ENCODE measurements at places on chromosomes 13 and 19.

DNA sequence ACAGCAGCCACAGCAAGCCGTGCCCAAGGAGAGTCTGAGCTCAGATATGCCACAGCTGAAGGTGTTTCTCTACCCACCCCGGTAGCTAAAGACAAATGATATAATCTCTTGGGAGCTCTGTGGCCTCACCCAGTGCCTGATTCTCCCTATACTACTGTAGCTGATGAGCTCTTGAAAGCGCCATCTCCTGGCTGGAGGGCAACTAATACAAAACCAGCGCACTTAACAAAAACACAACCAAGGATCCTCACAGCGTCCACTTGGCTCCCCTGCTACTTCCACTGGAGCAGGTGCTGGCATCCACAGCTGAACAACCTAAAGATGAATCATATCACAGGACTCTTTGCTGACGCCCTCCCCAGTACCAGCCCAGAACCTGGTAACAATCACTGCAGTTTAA, 1212.0 kb downstream of the PCDH17 start:
- no peak for DNase-seq

- DNase-seq: no peak
Measured at GRCh38 chr19:31173991-31174390, 175.2 kb downstream of the TSHZ3 start.

GRCh38 chr13:80131204-80131603, 209.7 kb downstream of the SPRY2 start:
- no peak for DNase-seq

DNA sequence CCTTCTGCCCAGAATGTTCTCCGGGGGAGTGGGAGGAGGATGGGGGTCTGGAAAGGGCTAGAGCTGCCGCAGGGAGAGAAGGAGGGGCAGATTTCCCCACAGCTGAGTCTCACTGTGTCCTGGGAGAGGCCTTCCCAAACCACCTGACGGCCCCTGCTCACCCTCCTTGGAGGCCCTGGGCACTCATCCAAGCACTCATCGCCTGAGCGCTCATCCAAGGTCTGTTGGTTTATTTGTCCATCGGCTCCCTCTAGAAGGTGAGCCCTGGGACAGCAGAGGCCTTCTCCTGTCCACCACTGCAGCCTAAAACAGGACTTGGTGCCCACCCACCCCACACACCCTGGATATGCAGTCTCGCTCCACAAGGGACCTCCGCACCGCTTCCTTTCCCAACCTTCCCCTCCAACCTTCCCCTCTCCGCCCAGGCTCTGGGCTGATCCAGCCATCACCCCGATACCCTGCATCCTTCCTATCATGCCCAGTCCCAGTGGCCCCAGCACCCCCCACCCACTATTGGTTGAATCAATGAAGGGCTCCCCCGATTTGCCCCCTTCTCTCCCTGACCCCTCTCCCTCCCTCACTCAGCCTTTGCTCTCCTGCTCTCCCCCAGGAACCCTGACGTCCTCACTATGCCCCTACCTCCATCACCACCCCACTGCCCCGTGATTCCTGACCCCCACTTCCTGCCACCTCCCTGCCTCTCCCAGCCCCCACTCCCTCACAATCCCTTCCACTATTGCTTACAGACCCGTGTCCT, 1.7 kb downstream of the UBXN6 start:
- DNase-seq: no peak

- DNase-seq: peak; percentile 90
Measured at GRCh38 chr19:3670796-3671679, 29.2 kb downstream of the PIP5K1C start.

- DNase-seq: no peak
Measured at GRCh38 chr19:20662421-20663105, 1.2 kb upstream of the ZNF626 start.

DNA sequence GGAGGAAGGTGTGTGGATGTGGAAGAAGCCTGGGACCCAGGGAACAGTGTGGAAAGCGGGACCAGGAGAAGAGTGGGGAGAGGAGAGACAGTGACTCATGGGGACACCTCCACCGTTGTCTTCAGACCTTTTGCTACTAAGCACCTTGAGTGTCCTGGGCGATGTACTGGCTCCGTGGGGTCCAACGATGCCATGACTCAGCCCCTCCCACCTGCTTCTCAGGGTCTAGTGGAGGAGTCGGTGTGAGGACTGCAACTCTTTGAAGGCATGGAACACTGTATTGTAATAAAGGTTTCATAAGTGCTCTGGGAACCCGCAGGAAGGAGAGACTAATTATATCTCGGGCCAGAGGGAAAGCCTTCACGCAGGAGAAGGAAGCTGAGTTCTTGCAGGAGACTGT, 166.9 kb upstream of the KL start:
- no peak for DNase-seq

DNA sequence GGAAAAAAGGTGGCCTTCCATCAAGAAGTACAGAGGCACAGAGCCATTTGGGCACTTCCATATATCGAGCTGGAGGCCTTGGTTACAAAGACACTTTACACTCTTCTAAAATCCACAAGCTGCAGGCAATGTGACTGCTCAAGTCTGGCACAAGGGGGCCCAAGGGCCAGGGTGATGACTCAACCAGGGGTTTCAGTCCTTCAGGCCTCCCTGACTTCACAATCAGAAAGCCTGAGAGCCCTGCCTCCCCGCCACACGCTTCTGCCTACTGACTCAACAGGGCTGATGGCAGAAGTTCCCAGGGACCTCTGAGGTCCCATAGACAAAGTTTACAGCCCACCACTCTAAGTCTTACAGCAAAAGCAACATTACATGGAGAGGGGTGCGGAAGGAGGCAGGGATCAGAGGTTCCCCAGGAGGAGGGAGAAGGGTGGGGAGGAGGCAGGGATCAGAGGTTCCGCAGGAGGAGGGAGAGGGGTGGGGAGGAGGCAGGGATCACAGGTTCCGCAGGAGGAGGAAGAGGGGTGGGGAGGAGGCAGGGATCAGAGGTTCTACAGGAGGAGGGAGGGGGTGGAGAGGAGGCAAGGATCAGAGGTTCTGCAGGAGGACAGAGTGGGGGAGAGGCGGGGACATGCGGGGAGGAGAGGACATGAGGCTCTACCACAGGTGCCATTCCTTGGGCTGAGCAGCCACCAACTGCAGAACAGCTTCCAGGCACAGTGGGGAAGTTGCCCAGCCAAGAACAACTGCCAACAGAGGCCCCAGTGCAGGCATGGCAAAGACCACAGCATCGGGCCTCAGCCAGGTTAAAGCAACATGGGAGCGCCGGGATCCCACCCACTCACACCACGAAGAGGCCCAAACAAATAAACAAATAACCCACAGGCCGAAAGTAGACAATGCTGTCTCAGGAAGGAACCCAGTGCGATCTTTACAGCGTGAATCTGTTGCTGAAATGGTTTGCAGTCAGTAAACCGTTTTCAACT, 52.0 kb downstream of the SLC7A1 start:
- no peak for DNase-seq

GRCh38 chr19:32543115-32543900, 37.7 kb upstream of the PDCD5 start:
- DNase-seq: no peak

DNA sequence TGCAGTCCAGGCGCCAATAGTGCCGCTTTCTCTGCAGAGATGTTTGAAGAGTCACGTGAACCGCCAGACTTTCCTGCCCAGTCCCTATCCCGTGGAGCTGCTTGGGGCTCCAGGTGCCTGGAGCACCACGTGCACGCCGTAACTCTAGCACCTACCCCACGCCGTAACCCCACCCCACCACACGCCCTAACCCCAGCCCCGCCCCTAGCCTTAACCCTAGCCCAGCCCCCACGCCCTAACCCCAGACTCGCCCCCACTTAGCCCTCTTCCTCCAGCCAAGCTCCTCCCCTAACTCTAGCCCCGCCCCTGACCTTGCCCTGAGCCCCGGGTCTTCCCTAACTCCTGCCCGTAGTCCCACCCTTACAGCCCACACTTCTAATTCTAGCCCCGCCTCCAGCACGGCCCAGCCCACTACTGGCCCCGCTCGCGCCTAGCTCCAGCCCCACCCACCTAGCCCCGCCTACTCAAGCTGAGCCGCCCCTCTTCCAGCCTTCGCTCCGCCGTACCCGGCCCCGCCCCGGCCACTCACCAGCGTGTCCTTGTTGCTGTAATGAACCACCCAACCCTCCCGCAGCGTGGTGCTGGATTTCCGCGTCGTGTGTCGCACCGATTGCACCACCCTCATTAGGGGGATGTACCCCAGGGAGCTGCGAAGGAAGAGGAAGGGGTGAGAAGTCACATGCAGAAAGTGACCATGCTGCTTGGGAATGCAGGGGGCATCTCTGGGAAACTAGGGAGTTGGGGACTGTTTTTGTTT, 19.5 kb downstream of the PRKD2 start:
- DNase-seq: peak; percentile 89

GRCh38 chr13:25927932-25928331, 123.9 kb downstream of the SHISA2 start:
- DNase-seq: no peak

DNA sequence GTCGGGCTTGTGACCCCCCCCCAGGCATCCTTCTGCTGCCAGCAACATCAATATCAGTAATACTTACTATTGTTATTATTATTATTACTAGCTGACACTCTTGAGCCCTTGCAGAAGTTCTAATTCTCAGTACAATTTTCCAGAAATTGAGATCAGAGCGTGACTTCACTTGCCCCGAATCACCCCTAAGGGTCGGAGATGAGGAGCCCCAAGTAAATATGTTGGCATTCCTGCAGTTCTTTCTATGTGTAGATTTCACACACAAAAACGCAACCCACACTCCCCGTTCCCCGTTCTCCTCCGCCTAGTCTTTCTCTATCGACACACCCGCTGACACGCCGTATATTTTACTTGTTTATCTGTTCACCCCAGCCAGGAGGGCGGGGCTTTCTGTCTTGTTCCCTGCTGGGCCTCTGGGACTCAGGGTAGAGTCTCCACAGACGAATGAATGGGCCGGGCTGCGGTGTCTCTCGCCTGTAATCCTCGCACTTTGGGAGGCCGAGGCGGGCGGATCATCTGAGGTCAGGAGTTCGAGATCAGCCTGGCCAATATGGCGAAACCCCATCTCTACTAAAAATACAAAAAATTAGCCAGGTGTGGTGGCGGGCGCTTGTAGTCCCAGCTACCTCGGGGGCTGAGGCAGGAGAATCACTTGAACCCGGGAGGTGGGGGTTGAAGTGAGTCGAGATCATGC, 14.7 kb downstream of the TLE5 start:
- no peak for DNase-seq

GRCh38 chr13:31011901-31012654, 79.6 kb downstream of the TEX26 start:
- DNase-seq: no peak

DNA sequence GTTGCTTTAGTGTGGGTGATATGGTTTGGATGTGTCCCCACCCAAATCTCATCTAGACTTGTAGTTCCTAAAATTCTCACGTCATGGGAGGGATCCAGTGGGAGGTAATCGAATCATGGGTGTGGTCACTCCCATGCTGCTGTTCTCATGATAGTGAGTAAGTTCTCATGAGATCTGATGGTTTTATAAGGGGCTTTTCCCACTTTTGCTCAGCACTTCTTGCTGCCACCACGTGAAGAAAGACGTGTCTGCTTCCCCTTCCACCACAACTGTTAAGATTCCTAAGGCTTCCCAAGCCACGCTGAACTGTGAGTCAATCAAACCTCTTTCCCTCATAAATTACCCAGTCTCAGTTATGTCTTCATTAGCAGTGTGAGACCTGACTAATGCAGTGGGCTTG, 26.0 kb downstream of the OR10H4 start:
- no peak for DNase-seq

DNA sequence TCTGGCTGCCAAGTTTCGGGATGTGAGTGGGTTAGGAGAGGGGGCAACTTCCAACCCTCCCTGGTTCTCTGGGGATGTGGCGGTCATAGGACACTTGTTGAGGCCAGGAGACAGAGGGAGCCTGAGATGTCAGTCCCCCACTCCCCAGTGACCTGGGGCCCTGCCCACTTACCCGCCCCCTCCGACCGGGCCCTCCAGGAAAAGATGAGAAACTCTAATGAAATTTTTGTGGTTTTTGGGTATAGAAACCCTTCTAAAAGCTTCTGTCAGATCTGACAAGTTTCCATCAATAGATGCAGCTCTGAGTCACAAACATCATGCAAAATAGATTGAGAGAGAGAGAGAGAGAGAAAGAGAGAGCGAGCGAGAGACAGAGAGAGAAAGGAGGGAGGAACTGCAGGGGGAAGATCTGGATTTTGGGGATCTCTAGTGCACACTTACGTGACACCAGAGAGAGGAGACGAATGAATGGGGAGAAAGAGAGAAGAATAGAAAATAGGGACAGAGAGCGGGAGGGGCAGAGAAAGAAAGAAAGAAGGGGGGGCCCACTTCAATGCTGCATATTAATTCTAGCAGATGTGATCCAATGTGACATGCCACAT, 94.0 kb downstream of the PTPRS start:
- DNase-seq: no peak

DNA sequence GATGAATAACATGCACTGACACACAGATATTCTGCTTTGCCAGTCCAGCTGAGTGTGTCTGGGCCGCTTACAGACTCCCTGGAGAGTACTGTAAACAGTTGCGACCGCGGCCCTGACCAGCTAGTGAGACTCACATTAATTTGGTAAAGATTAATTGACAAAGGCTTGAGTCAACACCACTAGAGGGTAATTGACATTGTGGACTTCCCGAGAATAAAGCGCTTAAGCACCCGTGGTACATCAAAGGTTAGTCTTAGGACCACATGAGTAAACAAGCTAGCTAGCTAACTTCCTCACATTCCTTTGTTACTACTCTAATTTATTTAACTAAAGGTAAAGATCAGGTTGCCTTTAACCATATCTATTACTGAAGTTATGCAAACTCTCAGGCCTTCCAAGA, 624.4 kb upstream of the ARGLU1 start:
- DNase-seq: no peak

- DNase-seq: no peak
Measured at GRCh38 chr19:14343286-14343685, 38.0 kb upstream of the ADGRE5 start.

DNA sequence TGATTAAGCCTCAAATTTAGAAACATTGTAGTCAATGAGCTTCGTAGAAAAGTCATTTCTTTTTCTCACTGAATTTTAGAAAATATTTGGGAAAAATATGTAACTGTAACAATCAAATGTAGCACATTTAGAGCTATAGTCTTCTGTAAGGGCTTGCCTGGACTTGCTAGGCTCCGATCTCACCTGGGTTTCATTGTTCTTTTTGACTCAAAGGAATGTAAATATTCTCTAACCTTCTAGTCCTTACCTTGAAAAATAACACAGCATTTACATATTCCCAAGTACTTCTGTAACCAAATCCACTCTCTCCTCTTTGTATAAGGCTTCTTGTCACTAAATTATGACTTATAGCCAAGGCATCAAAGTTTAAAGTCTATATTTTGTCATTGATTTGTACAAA, 2.9 kb upstream of the UFM1 start:
- no peak for DNase-seq

DNA sequence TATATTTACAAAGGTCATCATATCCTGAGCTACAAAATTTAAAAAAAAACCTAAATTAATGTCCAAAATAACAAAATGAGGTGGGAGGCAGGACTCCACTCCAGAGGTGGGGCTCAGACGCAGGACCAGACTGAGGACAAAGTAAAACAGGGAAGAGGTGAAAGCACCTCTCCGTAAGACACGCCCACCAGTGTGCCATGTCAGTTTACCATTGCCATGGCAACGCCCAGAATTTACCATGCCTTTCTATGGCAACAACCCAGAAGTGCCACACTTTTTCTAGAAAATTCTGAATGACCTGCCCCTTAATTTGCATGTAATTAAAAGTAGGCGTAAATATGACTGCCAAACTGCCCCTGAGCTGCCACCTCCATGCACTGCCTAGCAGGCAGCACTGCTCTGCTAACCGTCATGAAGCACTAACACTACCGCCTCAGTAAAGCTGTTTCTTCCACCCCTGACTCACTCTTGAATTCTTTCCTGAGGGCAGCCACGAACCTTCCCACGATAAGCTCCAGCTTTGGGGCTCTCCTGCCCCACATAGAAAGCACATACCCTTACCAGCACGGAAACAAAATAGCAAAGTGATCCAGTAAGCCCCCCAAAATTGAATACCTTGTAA, 22.3 kb upstream of the PDCD5 start:
- no peak for DNase-seq

Data from cardiac septum (tissue), 1 donor.